ENCODE measurements at places on chromosomes 11 and 22.

GRCh38 chr11:109739379-109739778 is 317.4 kb downstream of the C11orf87 start:
- DNase-seq: no peak

DNA sequence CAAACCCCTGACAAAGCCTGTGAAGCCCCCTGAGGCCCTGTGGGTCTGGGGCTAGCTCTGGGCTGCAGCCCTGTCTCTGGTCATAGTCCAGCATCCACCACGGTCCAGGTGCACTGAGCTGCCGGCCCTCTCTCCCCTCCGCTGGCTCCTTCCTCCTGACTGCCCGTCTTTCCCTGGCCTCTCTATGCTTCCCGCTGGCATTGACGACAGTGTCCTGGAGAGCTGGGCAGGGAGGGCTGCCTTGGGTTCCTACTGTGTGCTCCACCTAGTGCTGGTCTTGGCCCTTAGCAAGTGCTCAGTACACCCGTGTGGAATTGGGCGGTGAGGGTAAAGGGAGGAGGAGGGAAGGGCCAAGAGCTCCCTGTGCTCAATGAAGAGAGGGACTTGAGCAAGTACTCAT is 868 bp upstream of the MYEOV start:
- no peak for DNase-seq

DNA sequence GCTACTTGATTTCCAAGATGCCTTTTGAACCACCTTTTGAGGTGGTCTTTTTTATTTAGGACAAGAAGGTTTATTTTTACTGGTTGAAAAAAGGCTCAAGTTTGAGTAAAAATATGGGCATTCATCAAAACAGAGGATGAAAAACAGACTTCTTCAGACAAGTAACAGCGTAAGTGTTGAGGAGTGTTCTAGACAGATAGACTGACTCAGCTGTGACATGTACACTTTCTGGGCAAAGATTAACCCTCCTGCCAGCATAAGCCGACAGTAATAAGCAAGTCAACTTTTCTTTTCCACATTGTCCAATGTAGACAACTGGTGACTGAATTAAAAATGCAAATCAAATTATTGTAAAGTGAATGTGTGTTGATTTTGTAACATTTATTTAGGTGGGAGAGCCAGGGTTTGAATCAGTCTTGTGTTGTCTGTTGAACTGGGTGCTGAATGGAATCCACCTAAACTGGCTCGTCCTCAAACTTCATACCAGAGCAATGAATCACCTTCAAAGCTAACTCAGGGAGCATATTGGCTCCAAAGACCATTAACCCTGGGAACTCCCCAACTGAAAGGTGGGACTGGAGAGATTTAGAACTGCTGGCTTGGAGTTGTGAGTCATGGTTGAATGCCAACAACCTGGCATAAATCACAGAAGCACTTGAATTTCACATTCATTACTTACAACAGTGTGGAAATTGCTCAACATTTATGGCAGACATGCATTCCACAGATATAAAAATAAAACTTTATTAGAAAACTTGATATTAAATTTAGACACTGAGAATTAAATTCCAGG is 377.0 kb downstream of the ETS1 start:
- peak; percentile 84 for DNase-seq

DNA sequence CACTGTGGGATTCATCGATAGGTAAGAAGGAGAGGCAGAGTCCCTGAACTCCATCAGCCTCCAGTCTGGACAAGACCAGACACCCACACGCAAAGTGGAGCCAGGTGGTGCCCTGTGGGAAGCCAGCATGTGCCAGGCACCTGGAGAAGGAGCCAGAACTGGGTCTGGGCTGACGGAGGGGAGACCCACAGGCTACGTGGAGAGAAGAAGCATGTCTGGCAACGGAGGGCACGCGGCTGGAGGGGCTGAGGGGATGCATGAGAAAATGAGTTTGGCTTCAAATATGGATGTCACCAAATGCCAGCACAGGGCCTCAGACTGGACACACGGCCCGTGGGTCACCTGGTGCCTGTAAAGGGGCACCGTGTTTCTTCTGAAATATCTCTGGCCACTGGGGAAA is 55.7 kb downstream of the LINC01488 start:
- DNase-seq: no peak

- DNase-seq: no peak
These were observed 11.3 kb upstream of the SLC37A4 start for GRCh38 chr11:119041821-119042514.

GRCh38 chr22:17874231-17874905 is 100.1 kb upstream of the BID start:
- DNase-seq: no peak

- DNase-seq: peak; percentile 80
These were observed 62.5 kb upstream of the PPARA start for GRCh38 chr22:46087816-46088277.

- no peak for DNase-seq
These were observed 789.0 kb downstream of the KCNA4 start for GRCh38 chr11:29227811-29228210.

GRCh38 chr22:49312601-49313000 is 515.1 kb downstream of the BRD1 start:
- no peak for DNase-seq

GRCh38 chr11:106233191-106233590 is 155.7 kb downstream of the AASDHPPT start:
- DNase-seq: no peak

DNA sequence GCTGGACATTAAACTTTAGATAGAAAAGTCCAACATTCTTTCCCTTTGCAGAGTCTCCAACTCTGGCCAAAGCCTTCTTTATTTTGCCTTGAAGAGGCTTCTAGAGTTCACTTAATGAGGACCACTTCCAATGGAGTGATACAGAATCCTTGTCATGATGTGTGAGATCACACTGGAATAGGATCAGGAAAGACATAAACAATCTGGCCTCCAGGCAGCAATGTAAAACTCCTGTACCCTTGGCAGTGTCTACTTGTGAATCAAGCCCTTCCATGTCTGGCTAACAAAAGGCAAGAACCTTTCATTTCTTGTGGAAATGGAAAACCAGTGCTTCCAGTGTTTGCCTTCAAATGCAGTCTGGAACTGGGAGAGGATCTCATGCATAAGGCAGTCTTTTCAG is 56.5 kb upstream of the FIBIN start:
- DNase-seq: no peak

DNA sequence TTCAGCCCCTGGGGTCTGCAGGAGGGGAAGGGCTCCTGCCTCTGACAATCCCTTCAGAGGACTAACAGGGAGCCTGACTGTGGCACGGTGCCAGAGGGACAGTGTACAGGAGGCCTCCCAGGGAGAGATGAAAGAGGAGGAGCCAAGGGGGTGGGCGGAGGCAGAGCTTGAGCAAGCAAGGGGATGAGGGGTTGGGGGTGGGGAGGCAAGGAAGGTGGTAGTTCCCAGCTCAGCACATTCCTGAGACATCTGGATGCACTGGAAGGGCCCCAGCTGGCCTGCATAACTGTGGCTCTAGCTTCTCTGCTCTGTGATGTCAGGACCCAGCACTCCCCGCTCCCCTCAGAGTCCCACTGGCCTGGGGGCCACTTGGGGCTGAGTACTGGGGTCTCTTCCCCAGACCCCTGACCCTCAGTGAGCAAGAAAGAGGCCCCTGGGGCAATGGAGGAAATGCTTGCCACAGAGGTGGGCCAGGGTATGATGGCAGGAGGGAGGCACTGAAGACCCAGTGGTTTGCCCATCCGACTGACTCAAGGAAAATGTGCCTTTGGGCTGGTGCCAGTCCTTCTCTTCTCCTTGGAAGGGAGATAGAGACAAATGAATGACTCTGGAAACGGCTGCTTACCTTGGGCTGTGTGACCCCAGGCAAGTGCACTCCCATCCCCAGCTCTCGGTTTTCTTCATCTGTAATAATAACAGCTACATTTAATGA is 13.3 kb downstream of the CREB3L1 start:
- peak; percentile 98 for DNase-seq

DNA sequence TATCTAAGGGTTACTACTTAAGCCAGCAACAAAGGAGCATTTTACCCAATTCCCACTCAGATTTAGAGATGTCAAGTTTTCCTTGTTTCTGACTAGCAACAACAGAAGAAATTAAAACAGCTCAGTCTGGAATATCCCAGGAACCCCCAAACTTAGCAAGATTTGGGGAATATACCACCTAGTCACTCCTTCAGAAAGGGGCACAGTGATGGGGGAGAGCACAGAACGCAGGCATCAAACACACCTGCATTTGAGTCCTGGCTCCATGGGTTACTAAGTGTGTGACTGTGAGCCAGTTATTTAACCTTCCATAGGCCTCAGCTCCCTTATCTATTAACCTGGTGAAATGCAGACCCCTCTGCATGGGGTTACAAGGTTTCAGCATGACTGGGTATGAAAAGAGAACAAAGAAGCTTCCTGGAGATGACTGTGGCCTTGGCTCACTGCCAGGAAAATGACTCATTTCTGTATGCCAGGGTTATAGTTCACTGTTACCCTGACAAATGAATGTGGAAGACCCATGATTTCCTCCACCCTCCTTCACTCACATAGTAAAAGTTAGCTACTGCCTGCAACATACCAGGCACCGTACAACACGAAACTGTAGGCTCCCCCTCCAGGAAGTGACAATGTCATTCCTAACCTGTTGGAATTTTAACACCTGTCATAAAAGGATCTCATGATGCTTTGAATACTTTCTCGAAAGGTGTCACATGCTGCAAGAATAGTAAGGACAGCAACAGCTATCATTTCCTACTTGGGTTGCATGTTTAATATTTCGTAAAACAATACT is 79.6 kb downstream of the ME3 start:
- DNase-seq: peak; percentile 93

DNA sequence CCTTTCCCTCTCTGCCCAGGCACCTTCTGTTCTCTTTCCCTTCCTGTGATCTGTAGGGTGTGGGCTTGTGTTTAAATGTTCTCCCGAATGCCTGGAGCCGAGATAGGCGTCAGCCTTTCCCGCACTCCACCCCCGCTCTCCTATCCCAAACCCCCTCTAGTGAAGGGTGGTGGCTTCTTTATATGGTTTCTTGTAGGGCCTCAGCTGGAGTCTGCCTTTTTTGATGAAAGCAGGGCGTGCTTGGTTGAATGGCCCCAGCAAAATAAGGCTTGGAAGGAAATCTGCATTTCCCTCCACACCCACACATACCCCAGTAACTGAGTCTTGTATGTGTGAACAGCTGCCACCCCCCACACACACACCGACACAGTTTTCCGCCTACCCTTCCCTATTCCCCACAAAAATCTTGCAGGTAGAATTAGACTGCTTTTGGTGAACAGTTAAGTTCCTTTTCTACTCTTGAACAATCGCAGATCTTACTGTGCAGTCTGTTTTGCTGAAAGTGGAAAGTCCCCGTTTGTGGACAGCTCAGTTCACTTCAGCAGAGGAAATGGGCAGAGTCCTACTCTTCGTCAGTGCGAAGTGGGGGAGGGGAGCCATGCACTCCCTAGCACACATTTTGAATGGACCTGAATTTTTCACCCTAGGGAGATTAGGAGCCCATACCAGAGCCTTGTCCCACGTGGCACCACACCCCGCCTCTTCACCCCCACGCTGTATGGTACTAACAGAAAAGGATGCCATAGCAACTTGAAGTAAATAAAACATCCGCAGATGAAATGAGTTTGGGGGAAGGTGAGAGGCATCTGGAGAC is 25.5 kb upstream of the GRK2 start:
- peak; percentile 84 for DNase-seq

DNA sequence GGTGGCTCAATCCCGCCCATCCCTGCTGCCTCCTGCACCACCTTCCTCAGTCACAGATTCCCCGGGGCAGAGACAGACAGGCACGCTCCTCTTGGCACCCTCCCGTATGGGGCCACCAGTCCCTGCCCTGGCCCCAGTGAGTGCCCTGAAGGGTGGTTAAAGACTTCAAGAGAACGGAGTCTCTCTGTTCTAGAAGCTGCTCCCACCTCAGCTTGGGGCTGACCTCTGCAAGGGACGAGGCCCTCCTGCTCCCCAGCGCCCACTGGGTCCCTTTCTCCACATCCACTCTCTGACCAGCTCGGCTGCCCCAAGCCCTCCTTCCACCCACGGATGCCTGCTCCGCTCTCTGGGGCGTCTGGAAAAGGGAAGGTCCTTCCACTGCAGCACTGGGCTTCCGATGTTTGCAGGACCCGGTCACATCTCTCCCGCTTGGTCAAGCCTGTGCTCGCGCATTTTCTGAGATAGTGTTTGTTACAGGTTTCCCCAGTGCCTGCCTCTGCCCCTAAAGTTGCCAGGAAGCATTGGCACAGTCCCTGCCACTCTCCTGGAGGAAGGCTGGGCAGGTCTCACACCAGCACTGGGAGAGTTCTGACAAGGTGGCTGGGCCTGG is 1487.9 kb downstream of the TBC1D22A start:
- no peak for DNase-seq

GRCh38 chr22:36928196-36928595 is 14.8 kb downstream of the CSF2RB start:
- no peak for DNase-seq

- DNase-seq: no peak
These were observed 2.7 kb downstream of the SIK3 start for GRCh38 chr11:117095284-117096161.

DNA sequence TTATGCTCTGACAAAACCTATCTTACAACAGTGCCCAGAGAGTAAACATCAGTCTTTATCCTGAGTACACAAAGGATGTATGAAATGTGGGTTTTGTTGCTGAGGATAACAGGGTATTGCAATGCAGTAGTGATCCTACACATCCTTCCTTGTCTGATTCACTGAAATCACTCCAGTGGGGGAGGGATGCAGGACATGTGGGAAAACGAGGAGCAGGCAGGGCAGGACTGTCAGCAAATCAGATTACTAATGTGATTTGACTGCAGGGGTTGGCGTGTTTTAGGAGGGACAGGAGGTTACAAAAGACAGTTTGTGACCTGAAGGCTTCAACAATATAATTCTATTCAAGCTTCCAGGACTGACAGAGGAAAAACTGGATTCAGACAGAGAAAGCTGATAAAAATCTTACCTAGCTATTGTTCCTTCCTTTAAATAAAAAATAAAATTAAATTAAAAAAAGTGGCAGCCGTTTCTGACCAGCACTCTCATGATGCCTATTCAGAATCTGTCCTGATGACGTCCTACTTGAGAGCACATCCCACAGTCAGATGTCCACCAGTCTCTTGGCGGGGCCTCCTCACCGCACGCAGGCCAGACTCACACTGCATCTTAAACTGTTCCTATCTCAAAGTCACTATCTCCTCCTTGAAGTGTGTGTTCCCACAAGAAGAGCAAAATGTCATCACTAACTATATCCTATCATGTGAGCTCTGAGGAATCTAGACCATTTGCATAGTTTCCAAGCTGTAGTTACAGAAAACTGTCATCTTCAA is 50.6 kb upstream of the MN1 start:
- DNase-seq: no peak

GRCh38 chr11:47020793-47021526 is 84.4 kb downstream of the CSTPP1 start:
- no peak for DNase-seq

DNA sequence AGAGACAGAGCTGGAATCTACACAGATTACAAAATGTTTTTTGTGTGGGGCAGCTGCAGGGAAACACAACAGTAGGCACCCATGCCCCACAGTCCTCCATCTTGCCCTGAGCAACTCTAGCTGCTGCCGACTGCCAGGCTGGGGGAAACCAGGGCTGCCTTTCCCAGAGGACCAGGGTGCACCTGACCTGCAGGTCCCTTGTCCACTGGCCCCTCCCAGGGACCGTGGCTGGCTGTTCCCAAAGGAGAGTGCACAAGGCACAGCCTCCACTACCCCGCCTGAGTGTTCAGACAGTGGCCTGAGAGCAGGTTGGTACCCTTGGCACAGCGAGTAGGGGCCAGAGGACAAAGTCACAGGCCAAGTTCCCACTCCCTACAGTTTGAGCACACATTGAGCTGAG is 181.8 kb downstream of the BARX2 start:
- no peak for DNase-seq

GRCh38 chr11:45683271-45684058 is 18.0 kb upstream of the CHST1 start:
- no peak for DNase-seq
